ENCODE measurements at places on chromosomes 3 and 15. TPM values are rescaled to one million over a fixed set of nuclear protein-coding genes. Genes with fewer than 3 reads are reported as not detected.

The CAPN3 gene
- total RNA-seq, result 24.2 TPM

- DNase-seq, result no peak
- no peaks in the 10 kb centered on the region for H3K36me3 ChIP-seq
- no peak overlapping the region for H3K4me3 ChIP-seq
- no peaks in the 10 kb centered on the region for H3K4me1 ChIP-seq
- H3K27ac ChIP-seq, result no peak overlapping the region
Measured at GRCh38 chr3:20743553-20744321, 557.7 kb upstream of the SGO1 start.

DNA sequence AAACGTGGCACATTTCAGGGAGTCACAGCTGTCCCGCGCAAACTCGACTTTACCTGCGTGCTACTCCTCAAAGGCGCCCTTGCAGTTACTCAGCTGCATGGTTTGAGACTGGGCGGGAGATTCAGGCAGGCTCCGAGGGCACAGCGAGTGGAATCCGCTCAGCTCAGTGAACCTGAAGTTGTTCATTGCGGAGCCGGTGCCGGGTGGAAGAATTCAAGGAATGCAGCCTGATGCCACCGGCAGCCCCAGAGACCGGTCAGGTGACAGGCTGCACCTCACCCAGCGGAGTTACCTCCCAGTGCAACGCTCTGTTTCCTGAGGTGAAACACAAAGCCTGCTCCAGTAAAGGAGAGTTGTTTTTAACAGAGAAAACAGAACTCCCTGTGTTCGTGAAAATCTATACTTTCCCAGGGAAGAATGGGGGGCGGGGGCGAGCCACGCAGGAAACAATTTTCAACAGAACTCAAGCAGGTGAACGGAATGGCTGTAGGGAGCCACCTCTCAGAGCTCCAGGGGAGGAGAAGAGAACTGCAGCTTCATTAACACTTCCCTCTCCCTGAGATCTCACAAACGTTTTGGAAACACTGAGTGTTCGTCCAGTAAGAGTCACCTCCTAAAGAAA lies 3.8 kb downstream of the VEPH1 start:
- H3K27ac ChIP-seq, result no peak overlapping the region
- peaks cover 14% of the 10 kb centered on the region for H3K27me3 ChIP-seq
- peak overlapping the region; percentile 19 for H3K4me3 ChIP-seq
- peaks cover 3% of the 10 kb centered on the region for H3K4me1 ChIP-seq
- H3K36me3 ChIP-seq, result no peaks in the 10 kb centered on the region

DNA sequence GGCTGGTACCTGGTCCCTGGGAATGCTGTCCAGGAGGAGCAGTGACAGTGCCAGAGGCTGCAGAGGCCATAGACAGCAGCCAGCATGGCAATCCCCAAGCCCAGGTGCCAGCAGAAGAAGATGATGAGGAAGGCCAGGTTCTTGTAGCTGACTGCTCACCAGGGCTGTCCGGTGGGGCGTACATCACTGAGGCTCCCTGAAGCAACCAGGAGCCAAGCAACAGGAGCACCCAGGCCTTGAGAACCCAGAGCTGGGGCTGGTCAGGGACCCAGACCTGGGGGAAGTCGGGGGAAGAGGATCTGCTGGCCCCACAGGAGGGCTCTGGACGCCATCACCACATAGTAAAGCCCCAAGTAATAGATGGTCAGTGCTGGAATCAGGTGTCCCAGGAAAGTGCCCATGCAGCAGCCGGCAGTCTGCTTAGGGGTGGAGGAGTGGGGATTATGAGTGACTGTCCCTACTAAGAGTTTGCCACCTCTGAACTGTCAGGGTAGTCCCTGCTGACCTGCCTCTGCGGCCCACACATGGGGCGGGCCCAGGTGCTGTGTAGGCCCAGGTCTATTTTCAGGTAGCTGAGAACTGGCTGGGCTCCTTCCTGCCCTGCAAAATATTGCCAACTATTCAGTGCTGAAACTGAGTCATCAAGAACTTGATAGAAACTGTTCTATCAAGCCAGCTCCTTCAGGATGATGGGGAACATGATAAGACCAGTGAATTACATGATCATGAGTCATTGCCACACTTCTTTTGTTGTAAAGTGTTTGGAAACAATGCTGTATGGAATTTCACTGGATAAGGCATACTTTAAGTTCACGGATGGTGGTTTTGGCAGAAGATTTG lies 68.7 kb downstream of the CHRD start:
- DNase-seq, result no peak
- H3K36me3 ChIP-seq, result no peaks in the 10 kb centered on the region
- H3K27me3 ChIP-seq, result no peaks in the 10 kb centered on the region
- H3K4me1 ChIP-seq, result no peaks in the 10 kb centered on the region
- H3K4me3 ChIP-seq, result no peak overlapping the region

- no peaks in the 10 kb centered on the region for H3K36me3 ChIP-seq
- no peaks in the 10 kb centered on the region for H3K27me3 ChIP-seq
- H3K4me3 ChIP-seq, result no peak overlapping the region
- no peak for DNase-seq
- H3K27ac ChIP-seq, result no peak overlapping the region
Measured at GRCh38 chr3:103440539-103441203, 1005.9 kb downstream of the ZPLD1 start.

DNA sequence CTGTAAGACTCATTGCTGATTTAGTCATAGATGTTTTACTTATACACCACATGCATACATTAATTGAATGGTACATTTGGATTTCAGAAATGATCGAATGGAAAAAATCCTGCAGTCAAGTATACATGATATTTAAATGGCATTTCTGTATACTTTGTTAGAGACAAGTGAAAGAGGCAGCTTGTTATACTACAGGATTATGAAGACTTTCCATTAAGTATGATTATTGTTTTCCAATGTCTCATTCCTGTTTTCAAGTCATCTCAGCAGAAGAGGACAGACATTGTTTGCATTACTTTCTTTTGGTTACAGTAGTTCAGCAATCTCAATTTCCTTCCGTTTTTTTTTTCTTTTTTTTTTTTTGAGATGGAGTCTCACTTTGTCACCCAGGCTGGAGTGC lies 36.6 kb upstream of the DPPA4 start:
- no peaks in the 10 kb centered on the region for H3K4me1 ChIP-seq
- no peak overlapping the region for H3K27ac ChIP-seq
- no peaks in the 10 kb centered on the region for H3K36me3 ChIP-seq
- no peaks in the 10 kb centered on the region for H3K27me3 ChIP-seq

DNA sequence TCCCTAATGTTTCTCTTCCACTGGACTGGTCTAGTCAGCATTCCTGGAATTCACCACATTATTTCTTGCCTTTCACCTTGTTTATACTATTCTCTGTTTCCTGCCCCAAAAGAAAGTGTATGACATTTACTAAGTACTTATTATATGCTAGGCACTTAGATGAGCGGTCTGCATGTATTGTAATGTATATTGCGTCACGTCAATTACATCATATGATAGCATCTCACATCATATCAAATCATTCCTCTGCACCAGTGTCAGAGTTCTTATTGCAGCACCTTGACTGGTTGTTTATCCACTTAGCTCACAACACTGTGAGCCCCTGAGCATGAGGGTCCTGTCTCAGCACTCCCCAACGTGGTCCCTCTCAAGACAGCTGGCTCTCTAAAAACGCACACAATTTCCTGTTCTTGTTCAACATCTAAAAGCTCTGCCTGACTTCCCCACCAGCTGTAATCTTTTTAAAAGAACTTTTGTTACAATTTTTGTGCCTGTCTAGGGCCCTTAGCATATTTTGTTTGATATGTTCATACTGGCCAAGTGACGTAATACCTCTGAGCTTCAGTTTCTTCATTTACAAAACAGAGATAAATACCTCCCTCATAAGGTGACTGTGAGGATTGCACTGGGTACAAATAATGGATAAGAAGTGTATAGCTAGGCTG lies 58.8 kb downstream of the ARHGAP31 start:
- no peaks in the 10 kb centered on the region for H3K27me3 ChIP-seq
- H3K27ac ChIP-seq, result peak overlapping the region; percentile 54
- H3K4me3 ChIP-seq, result no peak overlapping the region
- DNase-seq, result no peak
- peaks cover 22% of the 10 kb centered on the region for H3K4me1 ChIP-seq

GRCh38 chr15:60627298-60627943 lies 148.5 kb upstream of the ICE2 start:
- no peak overlapping the region for H3K27ac ChIP-seq
- peaks cover 2% of the 10 kb centered on the region for H3K36me3 ChIP-seq
- no peak overlapping the region for H3K4me3 ChIP-seq

All from naive thymus-derived CD8-positive, alpha-beta T cell (primary cell).